ENCODE measurements at places on chromosomes 2 and 18.

DNA sequence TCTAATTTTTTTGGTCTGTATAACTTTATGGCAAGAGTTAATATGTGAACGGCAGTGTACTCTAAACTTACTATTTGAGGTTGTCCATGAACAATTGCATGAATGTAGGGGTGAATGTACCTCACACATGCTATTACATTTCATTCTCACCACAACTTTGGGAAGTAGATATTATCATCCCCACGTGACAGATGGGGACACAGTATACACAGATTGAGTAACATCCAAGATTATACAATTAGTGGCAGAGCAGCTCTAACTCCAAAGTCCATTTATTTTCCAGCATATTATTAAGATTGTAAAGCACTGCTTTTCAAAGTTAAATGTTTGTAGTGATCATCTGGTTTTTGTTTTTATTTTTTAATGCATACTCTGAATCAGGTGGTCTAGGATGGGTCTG, 622.1 kb upstream of the ZEB2 start:
- no peak for DNase-seq

DNA sequence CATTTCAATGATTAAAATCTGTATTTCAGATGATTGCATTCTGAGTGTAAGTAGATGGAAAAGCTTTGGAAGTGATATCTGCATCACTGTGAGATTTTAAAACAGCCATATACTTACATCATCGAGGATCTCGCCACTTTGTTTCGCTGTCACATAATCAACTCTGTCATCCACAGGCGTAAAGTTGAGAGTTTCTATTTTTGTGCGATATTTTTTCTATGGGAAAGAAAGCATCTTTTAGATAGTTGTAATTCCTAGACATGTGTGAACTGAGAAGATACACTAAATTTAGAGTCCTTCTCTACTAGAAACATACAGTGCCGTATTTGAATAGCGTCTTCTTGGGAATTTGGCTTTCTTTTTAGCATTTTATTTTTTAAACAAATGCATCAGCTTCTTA, 158.8 kb downstream of the RIF1 start:
- DNase-seq: no peak

GRCh38 chr2:25103287-25103871, 61.5 kb downstream of the EFR3B start:
- DNase-seq: no peak

- DNase-seq: no peak
These were observed 24.0 kb upstream of the GLI2 start for GRCh38 chr2:120711694-120712093.

GRCh38 chr2:79139423-79139822, 19.1 kb downstream of the REG1A start:
- DNase-seq: no peak

DNA sequence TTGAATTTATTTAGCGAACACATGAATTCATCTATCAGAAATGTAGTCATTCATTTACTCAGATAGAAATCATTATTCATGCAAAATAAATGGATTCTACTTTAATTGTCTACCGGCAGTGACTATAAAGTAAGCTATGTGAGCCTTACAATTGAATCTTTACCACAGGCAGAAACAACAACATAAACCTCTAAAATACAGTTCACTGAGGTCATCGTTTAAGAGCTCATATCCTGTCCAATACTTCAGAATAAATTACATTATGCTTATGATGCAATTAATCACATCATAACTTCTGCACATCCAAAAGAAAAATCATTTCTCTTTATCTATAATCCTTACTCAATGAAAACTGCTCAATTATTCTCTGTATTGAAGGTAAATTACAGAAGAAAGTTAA, 244.7 kb downstream of the HNMT start:
- DNase-seq: no peak

DNA sequence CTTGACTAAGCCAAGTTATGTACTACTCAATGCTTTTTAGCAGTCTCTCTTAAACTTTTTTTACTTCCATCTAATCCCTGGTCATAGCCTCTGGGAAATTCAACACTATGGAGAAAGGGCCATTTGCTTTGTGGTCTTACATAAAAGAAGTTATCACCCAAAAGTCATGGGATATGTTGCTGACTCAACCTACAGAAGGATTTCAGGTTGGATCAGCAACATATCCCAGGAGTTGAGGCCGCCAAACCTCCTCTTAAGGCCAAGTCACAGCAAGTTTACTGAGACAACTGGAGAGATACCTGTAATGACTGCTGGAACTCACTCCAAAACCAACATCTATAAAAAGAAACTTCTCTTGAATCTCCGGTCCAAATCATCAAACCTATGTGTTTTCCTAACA, 141.1 kb downstream of the IRS1 start:
- DNase-seq: no peak

- DNase-seq: no peak
These were observed 193.8 kb downstream of the MGAT5 start for GRCh38 chr2:134447669-134448068.

DNA sequence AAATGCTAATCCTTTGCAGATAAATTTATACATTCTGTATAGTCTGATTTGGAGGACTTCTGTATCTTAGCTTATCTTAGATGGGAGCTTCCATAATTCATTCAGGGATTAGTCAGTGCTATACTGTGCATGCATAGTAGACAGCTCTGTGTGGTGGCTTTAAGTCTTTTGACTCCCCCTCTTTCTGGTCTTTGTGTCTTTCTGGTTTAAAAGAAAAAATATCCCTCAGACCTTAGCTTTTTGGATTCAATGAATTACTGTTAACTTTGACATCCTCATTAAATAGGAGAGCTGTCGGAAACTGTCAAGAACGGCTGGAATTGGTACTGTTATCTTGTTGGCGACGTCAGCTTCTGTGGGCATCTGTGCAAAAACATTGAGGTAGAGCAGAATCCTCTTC, 130.4 kb downstream of the SPTBN1 start:
- DNase-seq: no peak

DNA sequence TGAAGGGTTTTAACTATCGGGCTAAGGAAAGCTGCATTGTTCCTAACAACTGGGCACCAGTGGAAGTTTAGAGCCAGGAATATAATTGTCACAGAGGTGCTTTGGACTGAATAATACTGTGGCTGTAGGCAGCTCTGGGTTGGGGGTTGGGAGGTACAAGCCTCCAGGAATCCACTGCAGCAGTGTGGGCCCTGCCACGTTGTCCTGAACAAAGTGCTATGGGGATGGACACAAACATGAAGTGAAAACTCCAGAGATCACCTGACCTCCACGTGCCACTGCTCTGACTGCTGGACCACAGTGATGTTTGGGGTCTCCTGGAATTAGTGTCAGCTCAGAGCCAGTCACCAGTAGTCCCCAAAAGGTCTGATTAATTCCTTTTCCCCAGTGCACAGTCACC, 110.9 kb downstream of the BCL2 start:
- no peak for DNase-seq

- no peak for DNase-seq
These were observed 217.3 kb downstream of the VAPA start for GRCh38 chr18:10131081-10131459.

DNA sequence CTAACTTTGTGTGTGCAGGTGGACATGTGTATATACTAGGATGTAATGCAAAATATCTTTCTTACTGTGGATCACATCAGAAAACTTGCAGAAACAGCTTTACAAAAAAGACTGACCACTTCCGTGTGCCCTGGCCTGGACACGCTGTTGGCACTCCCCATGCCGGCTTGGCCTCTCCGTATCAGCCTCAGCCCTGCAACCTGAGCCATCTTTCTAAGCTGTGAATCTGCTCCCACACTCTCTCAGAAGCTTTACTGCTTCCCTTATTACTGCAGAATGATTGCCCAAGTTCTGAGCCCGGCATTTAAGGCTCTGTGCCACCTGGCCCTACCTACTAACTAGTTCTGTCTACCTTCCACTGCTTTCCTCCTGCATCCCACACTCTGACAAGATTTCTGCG, 37.8 kb downstream of the MYO7B start:
- DNase-seq: no peak

DNA sequence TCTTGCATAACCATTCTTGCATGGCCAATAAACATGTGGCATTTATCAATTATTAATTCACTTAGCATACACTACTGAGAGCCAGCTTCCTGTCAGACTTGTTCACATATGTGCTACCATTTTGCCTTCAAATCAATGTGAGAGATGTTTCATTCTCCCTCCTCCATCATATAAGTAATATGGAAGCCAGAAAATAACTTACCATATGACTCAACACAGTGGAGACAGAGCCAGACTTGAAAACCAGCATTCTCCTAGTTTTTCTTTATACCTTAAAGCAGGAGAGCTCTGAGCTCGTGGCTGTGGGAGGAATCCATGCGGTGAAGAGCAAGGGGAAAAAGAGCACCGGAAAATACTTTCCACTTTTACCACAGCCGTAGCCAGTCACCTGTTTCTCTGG, 215.0 kb upstream of the LRATD1 start:
- DNase-seq: no peak
